Activated CD4-positive, alpha-beta T cell treated with anti-CD3 and anti-CD28 coated beads, Interleukin-2, amount 10 ng/mL, durations not matched to agents 7 days and 5 days (primary cell): ENCODE measurements at places on chromosomes 7 and 10. TPM values are rescaled to one million over a fixed set of nuclear protein-coding genes. Genes with fewer than 3 reads are reported as not detected.

- no peak for DNase-seq
Measured at GRCh38 chr10:30182191-30183054, 123.0 kb upstream of the JCAD start.

DNA sequence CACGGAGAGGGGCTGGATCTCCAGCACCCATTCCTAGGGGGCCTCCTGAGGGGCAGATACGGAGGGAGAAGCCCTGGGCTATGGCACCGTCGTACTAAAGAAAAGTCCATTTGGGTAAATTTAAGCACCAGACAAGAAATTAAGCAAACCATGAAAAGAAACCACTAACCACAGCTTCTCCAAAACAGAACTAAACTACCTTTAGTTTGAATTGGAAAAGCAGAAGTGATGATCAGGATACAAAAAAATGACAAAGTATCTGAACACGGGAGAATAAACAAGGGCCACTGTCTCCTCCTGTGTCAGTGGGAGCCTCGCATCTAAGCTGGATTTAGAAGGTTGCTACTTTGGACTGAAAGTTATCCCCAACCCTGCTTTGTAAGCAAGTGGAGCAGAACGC, 69.1 kb downstream of the DIP2C start:
- DNase-seq = no peak

- DNase-seq = no peak
Measured at GRCh38 chr7:100974021-100974420, 4.7 kb downstream of the MUC12 start.

SERPINE1 gene
- total RNA-seq = 0.05 TPM

EPHA1 gene
- total RNA-seq = 10.0 TPM

GRCh38 chr7:135877805-135878204, 99.4 kb downstream of the MTPN start:
- no peak for DNase-seq

DNA sequence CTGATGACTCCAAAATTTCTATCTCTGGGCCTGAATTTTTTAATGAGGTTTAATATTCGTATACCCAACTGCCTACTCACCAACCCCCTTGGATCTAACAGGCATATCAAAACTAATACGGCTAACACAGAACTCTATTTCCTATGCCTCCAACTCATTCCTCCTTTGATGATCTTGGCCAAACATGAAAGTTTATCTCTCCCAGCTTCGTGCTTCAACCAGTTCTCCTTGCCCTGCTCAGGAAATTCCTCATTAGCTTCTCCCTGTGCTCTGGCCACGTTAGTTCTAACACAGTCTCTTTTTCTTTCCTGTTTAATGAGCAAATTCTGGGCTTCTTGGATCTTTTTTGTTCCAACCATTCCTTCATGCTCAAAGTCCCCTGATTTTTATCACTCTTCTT, 138.9 kb upstream of the PTN start:
- DNase-seq = no peak

DNA sequence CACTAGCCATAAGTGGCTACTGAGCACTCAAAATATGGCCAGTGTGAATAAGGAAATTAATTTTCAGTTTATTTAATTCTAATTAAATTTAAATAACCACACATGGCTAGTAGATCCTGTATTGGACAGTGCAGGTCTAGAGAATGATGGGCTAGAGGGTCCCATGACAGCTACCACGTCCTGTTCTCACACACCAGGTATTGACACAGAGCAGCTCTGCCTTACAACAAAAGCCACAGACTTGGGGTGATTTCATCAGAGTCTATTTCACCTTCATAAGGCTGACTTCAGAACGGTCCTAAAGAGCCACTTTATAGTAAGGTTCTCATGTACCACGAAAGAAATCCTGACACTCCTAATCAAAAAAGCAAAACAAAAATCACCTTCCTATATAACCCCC, 111.3 kb downstream of the UBE2H start:
- DNase-seq = no peak

DNA sequence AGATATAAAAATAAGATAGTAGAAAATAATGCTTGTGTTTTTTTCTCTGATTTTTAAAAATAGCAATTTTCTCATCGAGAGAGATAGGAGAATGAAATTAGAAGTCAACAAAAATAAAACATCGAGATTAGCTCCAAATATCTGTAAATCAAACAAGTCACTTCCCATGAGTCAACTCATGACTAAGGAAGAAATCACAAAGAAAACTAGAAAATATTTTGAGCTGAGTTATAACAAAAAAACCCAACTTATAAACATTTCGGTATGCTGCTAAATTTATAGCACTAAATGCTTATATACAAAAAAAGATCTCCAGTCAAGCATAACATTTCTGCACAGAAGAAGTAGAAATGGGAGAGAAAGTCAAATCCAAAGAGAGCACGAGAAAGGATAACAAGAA, 140.1 kb downstream of the ITGA8 start:
- DNase-seq = no peak

HYAL4 gene
- total RNA-seq = 0.10 TPM

PSAP gene
- 144 TPM for total RNA-seq

STOX1 gene
- total RNA-seq = 1.5 TPM

FFAR4 gene
- not detected for total RNA-seq

- no peak for DNase-seq
Measured at GRCh38 chr10:21010615-21011014, 113.5 kb upstream of the NEBL start.

DNA sequence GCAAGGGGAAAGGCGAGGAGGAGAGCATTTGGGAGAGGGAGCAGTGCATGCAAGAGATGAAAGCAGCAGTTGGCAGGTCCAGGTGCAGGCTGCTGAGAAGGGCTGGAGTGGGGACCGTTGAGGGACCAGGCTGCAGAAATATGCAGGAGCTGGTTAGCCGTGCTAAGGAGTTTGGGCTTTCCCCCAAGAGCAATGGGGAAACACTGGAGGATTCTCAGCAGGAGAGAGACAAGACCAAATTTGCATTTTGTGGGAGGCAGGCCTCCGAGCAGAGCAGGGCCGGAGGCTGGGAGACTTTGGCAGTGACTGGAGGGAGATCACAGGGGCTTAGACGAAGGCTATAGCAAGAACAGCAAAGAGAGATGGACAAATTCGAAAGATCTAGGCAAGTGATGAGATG, 11.8 kb downstream of the BTBD16 start:
- no peak for DNase-seq

CLCN1 gene
- not detected for total RNA-seq

GRCh38 chr10:124498056-124498455, 36.4 kb downstream of the LHPP start:
- no peak for DNase-seq

OPALIN gene
- total RNA-seq = not detected

DNA sequence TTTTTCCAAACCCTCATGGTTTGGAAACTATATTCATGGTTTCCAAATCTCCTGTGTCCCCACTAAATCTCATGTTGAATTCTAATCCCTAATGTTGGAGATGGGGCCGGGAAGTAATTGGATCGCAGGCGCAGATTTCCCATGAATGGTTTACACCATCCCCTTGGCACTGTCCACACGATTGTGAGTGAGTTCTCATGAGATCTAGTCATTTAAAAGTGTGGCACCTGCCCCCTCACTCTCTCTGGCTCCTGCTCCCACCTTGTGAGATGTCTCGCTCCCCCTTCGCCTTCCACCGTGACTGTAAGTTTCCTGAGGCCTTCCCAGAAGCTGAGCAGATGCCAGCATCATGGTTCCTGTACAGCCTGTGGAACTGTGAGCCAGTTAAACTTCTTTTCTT, 3.3 kb upstream of the MTPAP start:
- DNase-seq = no peak

DNA sequence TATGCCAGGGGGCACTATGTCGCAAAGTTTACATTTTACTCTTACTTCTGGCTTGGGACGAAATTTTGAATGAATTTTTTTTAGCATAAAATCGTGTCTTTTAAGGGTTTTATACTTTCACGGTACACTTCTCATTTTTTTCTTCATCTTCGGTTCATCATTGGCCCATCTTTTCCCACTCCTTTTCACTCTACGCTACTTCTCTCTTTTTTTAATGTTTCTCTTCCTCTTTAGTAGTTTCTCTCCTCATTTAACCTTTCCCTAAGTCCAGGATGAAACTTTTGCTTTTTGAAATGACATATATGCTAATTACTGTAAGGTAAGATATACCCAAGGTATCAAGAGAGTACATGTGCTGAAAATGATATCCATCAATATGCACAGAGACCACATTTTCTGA, 39.5 kb downstream of the C7orf33 start:
- no peak for DNase-seq

GRCh38 chr10:80273523-80274170, 15.8 kb downstream of the MAT1A start:
- no peak for DNase-seq

ENTPD1 gene
- total RNA-seq = 0.27 TPM

DNA sequence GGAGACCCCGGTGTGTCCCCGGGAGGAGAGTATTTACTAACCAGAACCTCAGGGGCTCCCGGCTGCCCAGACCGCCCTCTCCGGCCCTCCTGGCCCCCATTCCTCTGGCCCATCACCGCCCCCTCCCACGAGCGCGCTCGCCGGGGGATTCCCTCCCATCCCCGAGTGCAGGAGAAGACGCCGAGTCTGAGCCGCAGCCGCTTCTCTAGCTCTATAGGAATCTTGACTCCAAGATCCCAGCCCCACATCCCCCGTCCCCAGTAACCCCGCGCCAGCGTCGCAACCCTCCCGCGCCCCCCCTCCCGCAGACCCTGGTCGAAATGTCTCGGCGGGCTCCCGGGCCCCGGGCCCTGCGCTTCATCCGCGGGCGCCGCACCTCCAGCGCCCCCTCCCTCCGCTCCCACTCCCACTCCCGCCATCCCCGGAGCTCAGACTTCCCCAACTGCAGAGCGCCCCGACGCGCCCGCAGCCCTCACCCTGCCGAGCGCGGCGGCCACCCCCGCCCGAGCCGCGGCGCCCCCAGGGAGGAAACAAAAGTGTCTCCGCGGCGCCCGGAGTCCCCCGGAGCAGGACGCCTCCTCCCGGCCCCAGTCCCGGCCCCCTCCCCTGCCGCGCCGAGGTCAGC, 541 bp downstream of the ELMO1 start:
- peak; percentile 20 for DNase-seq

DNA sequence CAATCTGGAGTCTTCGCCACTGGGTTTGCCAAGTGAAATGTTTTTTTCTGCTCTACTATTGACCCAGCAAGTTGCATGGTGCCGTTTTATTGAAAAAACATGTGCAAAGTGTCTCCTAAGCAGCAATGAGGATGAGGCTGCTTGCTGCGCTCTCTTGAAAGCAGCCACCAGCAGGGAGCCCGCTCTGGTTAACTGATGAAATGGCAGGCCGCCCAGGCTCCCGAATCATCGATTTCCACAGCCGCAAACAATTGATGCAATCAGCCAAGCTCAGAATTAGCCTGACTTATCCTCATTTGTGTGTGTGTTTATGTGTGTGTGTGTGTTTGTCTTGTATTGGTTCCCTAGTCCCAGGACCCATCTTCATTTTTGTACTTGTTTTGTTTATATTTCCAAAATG, 22.2 kb upstream of the LYZL1 start:
- DNase-seq = no peak

DNA sequence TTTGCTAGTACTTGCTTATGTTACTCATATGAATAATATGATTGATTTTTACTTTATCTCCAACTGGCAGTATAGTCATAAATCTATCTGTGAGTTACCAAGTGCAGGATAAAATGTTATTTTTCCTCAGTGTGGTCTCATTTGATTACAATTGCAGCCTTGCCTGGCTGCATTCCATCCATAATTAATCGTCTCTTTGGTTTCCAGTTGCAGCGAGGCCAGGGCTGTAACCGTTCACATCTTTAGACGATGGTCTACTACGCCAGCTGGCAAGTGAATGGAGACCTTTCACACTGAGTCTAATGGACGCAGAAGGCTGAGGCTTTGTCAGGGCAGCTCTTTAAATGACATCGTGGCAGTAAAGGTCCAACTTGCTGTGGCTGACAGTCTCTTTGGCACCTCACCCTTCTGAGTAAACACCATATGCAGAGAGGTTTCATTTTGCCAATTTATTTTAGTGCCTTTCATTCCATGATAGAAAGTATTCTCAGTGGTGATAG, 84.0 kb downstream of the ARL4A start:
- DNase-seq = no peak

ZNF425 gene
- 0.67 TPM for total RNA-seq

DNA sequence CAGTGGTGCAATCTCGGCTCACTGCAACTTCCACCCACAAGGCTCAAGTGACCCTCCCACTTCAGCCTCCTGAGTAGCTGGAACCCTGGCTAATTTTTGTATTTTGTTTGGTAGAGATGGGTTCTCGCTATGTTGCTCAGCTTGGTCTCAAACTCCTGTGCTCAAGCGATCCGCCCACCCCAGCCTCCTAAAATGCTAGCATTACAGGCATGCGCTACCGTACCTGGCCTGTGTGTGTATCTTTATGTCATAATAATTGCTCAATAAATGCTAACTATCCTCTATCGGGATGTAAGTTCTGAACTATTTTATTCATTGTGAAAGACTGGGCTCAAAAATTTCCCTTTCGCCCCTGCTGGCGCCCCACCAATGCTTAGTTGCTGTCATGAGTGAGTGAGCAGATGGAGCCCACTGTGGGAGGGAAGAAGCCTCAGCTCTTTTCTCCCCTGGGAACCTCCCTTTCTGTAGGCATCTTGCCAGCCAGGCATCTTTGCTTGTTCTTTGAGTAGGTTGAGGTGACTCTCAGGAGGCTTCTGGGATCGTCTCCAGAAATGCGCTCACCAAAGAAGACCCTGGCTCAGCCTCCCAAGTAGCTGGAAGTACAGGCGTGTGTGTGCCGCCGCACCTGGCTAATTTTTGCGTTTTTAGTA, 38.3 kb downstream of the CAMK1D start:
- no peak for DNase-seq

IQUB gene
- not detected for total RNA-seq

- DNase-seq = no peak
Measured at GRCh38 chr7:104982308-104983075, 31.5 kb upstream of the KMT2E start.

GRCh38 chr7:54981913-54982312, 36.9 kb upstream of the EGFR start:
- no peak for DNase-seq

ICA1 gene
- total RNA-seq = 0.89 TPM

- DNase-seq = no peak
Measured at GRCh38 chr10:20839141-20839540, 58.0 kb downstream of the NEBL start.

ACSM6 gene
- not detected for total RNA-seq

TRPV5 gene
- not detected for total RNA-seq

DNA sequence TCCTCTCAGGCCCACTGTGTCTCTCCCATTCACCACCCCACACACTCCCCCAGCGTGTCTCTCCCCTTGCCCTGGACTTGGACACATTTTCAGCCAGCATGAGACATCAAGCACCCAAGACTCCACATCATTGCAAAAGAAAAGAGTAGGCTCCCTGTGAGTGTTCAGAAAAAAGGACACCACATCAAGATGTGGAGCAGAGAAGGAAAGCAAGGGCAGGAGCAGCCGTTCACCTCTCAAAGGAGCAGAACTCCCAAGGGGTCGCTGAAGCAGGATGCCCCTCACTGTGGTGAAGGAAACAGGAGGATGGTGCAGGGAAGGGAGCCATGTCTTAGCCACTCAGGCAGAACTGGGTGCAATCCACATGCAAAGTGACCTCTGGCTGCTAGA, 89.9 kb upstream of the MACROH2A2 start:
- no peak for DNase-seq

ATP6V0A4 gene
- total RNA-seq = not detected

WDR86 gene
- 0.77 TPM for total RNA-seq

- DNase-seq = no peak
Measured at GRCh38 chr7:46160861-46161260, 239.8 kb upstream of the IGFBP3 start.

GRCh38 chr10:112434988-112435619, 11.6 kb downstream of the ZDHHC6 start:
- DNase-seq = no peak

- no peak for DNase-seq
Measured at GRCh38 chr7:10972174-10972573, 1.5 kb upstream of the PHF14 start.
